Activated naive CD8-positive, alpha-beta T cell treated with anti-CD3 and anti-CD28 coated beads for 36 hours (primary cell): ENCODE measurements at places on chromosomes 1 and 21.

DNA sequence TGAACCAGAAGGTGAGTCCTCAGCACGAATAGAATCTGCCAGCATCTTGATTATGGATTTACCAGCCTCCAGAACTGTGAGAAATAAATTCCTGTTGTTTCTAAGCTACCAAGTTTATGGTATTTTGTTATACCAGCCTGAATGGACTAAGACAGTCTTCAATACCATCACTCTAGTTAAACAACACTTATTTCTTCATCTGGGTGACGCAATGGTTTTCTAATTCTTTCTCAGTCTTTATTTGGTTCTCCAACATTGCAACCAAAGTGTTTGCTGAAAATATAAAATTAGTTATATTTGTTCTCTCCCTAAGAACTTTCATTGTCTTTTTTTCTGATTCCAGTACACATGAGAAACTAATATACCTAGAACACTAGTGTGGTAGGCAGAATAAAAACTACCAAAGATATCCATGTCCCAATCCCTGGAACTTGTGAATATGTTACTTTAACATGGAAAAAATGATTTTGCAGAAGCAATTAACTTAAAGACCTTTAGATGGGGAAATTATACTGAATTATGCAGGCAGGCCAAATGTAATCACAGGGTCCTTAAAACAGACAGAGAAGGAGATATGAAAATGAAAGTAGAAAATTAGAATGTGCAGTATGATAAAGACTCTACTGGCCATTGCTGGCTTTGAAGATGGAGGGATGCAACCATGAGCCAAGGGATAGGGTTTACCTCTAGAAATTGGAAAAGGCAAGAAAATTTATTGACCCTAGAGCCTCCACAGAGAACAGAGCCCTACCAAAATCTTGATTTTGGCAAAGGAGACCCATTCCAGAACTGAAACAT lies 1115.1 kb downstream of the PLA2G4A start:
- no peak for DNase-seq

- peak; percentile 29 for DNase-seq
These were observed 883 bp downstream of the LAMTOR2 start for GRCh38 chr1:156055281-156056048.

- no peak for DNase-seq
These were observed 41.2 kb downstream of the OPRD1 start for GRCh38 chr1:28853093-28853742.

GRCh38 chr1:78227705-78228635 lies 182.2 kb downstream of the GIPC2 start:
- no peak for DNase-seq

DNA sequence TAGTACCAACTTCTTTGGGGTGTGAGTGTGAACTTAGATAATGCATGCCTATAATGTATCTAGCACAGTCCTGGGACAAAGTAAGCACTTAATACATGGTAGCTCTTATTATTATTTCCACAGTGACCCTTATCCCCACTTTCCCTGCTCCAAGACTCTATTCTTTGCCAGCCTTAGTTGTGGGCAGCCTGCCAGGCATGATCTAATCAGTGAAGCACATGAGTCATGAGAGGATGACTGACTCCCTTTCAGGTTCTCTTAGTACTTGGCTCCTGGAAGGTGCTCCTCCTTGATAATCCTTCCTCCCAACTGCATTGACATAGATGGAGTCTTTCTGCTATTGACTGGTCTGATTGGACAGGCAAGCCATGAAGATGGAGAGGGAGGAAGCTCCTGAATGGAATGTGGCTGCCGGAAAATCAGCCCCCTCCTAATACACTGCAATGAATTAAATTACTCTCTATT lies 17.4 kb upstream of the GNG12 start:
- DNase-seq = no peak

GRCh38 chr1:204513117-204513716 lies 3.0 kb upstream of the MDM4 start:
- DNase-seq = peak; percentile 48

GRCh38 chr1:235259133-235259778 lies 68.7 kb downstream of the ARID4B start:
- DNase-seq = no peak

DNA sequence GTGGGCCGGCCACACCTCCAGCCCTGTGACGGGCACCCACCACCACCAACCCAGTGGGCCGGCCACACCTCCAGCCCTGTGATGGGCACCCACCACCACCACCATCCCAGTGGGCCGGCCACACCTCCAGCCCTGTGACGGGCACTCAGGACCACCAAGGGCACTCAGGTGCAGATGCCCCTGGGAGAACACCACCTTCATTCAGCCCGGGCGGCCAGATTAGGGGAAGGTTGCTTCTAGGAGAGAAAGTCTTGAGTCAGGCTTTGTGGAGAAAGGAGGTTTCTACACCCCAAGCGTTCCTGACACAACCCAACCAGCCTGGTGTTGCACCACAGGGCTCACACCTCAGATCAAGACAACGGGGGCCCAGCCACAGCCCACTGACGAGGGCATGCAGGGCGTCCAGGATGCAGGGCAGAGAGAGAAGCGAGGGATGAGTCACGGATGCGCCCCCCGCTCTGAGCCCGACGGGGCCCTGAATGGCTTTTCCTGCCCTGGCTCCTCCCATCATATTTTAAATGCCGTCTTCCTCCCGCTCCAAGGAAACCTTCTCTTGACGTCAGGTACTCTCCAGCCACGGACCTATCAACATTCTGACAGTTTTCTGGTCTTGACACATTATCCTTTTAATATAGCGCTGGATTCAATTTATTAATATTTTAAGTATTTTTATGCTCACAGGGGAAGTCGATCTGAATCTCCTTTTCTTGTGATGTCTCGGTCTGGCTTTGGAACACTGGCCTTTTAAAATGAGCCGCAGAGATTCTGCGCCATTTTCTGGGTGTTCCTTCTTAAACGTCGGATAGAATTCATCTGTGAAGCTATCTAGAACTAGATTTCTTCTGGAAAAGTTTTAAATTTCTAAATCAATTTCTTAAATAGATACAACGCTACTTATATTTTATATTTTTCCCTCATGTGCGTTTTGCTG lies 631 bp upstream of the SPATC1L start:
- DNase-seq = peak; percentile 81

- no peak for DNase-seq
These were observed 6.1 kb downstream of the SNAP47 start for GRCh38 chr1:227741166-227741870.

- DNase-seq = no peak
These were observed 1.3 kb upstream of the UBE4B start for GRCh38 chr1:10031461-10031860.

- no peak for DNase-seq
These were observed 4.0 kb upstream of the CAP1 start for GRCh38 chr1:40036574-40036973.

- peak; percentile 45 for DNase-seq
These were observed 556 bp downstream of the GMEB1 start for GRCh38 chr1:28668956-28669723.

DNA sequence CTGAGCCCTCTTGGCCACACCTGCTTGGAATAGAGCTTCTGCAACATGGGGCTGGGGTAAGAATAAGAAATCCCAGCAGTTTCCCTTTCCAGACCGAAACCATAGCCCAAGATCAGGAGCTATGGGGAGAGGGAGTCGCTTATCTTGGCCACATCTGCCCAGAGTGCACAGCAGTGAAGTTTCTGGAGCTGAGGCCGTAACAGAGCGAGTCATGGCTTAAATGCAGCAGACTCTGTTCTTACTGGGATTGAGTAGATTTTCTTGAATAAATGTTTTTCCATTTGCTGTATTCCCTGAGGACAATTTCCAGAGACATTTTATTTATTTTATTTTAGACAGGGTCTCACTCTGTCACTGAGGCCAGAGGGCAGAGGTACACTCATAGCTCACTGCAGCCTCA lies 33.5 kb downstream of the CFAP57 start:
- no peak for DNase-seq

DNA sequence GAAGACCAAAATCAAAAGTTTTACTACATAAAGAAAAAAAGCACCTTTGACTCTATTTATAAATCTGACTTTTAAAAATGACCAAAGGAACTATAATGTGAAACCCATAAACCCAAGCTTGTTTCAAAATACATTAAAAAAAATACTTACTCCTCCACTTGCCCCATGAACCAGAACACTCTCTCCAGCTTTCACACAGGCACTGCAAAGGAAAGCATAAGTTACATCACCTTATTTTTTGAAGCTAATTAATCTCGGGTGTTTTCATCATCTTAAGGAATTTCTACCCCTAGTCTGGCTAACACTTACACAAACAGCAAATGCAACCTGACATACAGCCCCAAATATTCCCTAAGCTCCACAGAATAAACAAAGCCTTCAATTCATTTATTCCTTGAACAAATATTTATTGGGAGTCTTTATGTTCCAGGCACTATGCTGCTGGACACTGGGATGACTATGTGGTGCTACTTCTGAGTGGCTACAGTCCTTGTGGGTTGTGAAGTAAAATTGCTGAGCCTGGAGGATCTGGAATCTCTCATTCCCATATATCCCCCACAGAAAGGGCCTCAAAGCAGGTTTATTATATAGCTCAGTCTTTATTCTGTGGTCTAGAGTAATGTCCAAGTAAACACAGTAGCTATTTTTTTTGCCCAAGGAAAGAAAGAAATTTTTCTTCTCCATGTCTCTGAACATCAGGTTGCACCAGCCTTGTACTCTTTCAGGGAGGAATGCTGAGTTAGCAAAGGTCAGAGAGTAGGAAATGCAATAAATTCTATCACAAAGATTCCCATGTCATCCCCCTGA lies 18.2 kb downstream of the CRYZ start:
- no peak for DNase-seq

GRCh38 chr1:61190618-61191432 lies 108.5 kb downstream of the NFIA start:
- DNase-seq = no peak

DNA sequence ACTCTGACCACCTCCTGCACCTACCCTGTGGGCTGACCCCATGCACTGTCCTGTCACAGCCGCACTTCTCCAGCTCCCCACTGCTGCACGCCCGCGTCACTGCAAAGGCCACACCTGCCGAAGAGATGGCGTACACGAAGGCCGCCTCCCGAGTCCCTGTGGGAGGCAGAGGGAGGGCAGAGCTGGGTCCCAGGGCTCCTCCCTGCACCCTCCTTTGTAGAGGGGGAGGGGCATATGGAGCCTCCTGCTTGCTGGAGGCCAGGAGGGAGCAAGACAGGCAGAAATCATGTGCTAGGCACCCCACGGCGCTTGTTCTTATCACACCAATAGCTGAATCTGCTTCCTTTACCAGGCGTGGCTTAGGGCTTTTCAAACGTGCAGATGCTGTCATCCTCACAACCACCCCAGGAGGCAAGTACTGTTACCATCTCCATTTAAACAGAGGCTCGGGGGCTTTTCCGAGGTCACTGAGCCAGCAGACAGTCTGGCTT lies 21.4 kb downstream of the WNT4 start:
- no peak for DNase-seq

DNA sequence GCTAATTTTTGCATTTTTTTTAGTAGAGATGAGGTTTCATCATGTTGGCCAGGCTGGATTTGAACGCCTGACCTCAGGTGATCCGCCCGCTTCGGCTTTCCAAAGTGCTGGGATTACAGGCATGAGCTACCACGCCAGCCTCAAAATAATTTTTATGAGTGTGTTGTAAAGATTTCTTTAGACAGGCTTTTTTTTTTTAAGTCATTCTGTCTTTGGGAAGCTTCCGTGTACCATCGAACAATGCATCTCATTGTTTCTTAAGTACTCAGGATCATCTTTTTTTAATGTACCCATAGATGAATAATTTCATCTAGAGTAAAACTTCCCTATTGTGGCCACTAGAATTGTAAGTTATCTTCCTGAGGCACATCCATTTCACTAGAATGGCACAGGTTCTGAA lies 19.6 kb upstream of the SDC3 start:
- DNase-seq = no peak

GRCh38 chr21:38958940-38959691 lies 153.4 kb downstream of the ETS2 start:
- no peak for DNase-seq

GRCh38 chr1:43550598-43551246 lies 20.0 kb downstream of the PTPRF start:
- DNase-seq = no peak

DNA sequence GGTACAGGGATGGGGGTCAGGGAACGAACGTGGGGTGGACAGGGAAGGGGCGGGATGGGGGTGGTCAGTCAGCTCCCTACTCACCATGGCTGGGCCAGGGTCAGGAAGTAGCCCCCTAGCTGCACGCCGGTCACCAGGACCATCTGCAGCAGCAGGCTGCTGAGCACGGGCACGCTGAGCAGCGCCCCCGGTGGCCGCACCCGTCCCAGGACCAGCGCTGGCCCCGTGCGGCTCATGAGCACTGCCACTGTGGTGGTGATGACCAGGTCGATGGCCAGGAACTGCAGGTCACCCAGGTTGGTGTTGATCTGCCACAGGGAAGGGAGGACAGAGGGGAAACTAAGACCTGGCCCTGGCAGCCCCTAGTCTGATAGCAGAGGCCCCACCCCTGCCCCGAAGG lies 6.5 kb upstream of the MFAP2 start:
- DNase-seq = no peak

DNA sequence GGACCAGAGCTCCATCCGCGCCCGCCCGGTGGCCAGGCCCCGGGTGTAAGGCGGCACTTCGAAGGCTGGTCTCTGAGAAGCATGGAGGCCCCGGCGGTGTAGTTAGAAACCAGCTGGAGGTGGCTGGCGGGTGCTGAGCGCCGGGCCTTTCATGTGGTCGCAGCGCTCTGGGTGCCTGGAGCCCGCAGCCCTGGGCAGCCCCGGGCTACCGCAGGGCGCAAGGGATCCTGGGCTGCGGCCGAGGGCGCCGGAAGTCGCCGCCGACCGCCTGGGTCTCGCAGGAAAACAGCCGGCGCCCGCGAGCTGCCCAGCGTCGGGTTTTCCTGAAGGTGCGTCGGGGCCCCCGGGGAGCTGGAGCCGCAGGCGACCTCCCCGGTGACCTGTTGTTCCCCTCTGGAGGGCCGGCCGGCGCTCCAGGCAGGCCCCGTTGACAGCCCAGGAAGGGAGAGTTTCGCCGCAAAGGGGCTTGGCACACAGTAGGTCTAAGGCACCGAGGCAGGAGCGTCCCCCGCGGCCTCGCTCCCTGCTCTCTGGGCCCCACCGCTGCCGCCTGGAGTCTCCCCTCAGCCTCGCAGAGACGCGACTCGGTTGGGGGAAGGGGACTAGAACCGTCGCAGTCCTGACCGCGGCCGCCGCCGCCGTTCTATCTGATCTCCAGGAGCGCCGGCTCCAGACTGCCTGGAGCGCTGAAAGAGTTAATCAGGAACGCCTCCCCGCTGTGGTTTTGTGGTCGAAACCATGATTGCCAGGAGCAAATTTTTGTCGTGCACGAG lies 2.7 kb downstream of the GRHL3 start:
- peak; percentile 83 for DNase-seq
